HFFc6 (cell line): ENCODE measurements at places on chromosomes 2 and 18.
A peak's percentile ranks its signal among the peaks of the same experiment; 100 is the strongest.

DNA sequence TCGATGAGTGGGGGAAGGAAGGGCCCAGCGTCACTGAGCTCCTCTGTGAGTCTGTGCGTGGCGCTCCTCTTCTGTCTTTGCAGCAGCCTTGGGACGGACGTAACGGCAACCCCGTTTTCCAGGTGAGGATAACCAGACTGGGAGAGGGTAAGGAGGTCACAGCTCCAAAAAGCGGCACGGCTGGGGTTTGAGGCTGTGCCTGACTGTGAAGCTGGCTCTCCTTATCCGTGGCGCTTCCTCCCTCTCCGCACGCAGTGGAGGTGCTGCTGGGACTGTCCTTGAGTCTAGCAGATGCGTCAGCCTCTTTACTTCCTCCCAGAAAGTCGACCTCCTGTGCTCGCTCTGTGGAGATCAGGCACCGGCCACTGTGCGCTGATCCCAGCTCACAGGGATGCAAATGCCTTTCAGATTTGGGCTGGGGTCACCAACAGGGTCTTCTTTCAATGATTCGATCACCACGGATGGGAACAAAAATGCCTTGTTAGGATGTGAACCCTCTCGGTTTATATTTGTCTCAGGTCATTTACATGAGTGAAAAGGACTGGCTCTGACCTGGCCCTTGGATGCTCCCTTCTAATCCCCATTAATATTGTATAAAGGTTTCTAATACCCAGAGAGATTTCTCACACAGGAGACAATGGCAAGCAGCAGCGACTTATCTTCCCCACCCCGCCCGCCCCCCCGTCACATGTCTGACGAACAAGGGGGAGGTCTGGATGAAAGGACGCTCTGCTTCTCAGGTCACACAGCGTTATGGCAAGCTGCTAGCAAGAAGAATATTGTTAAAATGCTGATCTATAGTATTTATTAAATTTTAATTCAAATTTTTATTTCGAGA is 30.1 kb upstream of the E2F6 start:
- peaks cover 30% of the 10 kb centered on the region for H3K27me3 ChIP-seq
- no peaks in the 10 kb centered on the region for H3K36me3 ChIP-seq
- H3K27ac ChIP-seq, result no peak overlapping the region
- no peak for DNase-seq
- peaks cover 14% of the 10 kb centered on the region for H3K4me1 ChIP-seq
- no peak overlapping the region for H3K4me3 ChIP-seq

DNA sequence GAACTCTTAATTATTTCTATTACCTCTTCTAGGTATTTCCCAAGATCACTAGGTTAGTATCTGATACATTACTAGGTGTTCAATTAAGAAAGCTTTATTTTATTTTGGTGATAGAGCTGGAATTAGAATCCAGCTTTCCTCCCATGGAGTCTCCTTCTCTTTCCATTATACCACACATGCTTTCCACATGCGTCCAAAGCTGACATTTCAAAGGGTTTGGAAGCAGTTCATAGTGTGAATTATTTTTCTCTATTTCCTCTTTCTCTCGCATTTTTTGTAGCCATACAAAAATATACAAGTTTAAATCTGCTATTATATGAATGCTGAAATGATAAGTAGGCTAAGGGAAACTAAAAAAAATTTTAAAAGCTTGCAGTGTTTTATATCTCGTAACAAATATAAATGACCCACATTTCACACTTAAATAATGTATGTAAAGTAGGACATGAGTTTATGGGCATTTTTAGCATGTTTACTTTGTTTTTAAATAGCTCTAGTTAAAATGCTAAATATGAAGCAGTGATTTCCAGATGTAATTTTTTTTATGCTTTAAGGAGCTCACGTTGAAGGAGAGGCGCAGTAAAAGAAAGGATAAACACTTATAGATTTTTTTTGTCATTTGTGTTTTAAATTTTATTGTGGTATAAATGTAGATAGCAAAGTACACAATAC is 20.1 kb downstream of the ZC3H6 start:
- no peak overlapping the region for H3K4me3 ChIP-seq
- no peak for DNase-seq
- no peaks in the 10 kb centered on the region; the same call in 1 of the 2 replicates for H3K36me3 ChIP-seq
- H3K27ac ChIP-seq, result no peak overlapping the region

DNA sequence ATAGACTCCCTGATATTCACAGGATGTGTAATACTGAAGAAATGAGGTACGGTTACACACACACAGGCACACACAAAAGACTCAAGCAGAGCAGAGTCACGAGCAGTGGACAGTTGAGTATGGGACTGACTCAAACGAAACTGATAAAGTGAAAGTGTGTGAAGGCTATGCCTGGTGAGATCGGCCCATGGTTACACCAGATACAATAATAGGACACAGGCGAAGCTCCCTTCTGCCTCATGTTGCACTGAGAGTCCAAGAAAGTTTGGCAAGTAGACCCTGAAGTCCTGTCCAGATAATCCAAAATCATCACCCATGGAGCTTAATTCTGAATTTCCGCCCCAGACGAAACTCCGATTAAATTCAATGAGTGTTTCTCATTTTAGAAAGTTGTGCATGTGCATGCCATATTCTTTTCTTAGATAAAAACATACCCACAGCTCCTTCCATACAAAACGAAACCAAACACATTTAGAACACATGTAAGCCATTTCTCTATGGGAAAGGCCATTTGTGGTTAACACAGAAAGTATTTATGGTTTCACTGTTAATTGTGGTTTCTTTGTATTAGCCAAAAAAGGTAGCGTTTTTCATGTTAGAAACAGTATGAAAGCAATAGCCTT is 567.6 kb downstream of the PLCL1 start:
- H3K27ac ChIP-seq, result peak overlapping the region; percentile 81
- H3K4me1 ChIP-seq, result no peaks in the 10 kb centered on the region
- no peaks in the 10 kb centered on the region for H3K36me3 ChIP-seq
- peak overlapping the region; percentile 89 for H3K4me3 ChIP-seq

DNA sequence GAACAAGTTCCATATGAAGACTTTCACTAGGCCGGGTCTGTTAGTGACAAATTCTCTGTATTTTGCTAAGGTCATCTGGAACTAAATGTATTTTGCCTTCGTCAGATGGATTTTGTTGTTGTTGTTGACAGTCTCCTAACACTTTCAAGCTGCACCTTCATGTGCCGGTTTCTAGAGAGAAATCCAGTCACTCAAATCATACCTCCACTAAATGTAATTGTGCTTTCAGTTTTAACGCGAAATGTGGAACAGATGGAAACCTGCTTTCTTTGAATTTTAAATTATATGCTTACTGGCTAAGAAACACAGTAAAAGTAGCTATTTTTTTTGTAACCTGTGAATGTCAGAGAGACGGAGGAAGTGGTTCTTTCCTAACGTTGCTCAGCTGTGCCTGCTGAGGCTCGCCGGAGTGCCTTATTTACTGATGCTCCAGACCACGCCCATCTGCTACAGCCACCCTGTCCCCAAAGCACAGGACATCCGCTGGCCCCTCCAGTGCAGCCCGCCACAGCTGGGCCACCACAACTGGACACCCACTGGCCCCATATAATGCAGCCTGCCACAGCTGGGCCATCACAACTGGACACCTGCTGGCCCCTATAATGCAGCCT is 134.7 kb downstream of the PXDN start:
- no peak for DNase-seq
- peaks cover 5% of the 10 kb centered on the region for H3K27me3 ChIP-seq
- H3K27ac ChIP-seq, result no peak overlapping the region
- peaks cover 6% of the 10 kb centered on the region for H3K4me1 ChIP-seq
- no peak overlapping the region for H3K4me3 ChIP-seq

GRCh38 chr2:129915303-129915840 is 64.1 kb upstream of the RAB6C start:
- DNase-seq, result no peak
- H3K4me3 ChIP-seq, result no peak overlapping the region
- peaks cover 4% of the 10 kb centered on the region; the same call in 1 of the 2 replicates for H3K36me3 ChIP-seq

- no peak for DNase-seq
- no peak overlapping the region for H3K4me3 ChIP-seq
- no peak overlapping the region for H3K27ac ChIP-seq
- no peaks in the 10 kb centered on the region for H3K4me1 ChIP-seq
- no peaks in the 10 kb centered on the region for H3K27me3 ChIP-seq
Observed at GRCh38 chr2:16685340-16685715, 19.7 kb upstream of the CYRIA start.

- peaks cover 43% of the 10 kb centered on the region for H3K4me1 ChIP-seq
- H3K4me3 ChIP-seq, result peak overlapping the region; percentile 55
Observed at GRCh38 chr2:126658905-126659561, 3.1 kb downstream of the GYPC start.

DNA sequence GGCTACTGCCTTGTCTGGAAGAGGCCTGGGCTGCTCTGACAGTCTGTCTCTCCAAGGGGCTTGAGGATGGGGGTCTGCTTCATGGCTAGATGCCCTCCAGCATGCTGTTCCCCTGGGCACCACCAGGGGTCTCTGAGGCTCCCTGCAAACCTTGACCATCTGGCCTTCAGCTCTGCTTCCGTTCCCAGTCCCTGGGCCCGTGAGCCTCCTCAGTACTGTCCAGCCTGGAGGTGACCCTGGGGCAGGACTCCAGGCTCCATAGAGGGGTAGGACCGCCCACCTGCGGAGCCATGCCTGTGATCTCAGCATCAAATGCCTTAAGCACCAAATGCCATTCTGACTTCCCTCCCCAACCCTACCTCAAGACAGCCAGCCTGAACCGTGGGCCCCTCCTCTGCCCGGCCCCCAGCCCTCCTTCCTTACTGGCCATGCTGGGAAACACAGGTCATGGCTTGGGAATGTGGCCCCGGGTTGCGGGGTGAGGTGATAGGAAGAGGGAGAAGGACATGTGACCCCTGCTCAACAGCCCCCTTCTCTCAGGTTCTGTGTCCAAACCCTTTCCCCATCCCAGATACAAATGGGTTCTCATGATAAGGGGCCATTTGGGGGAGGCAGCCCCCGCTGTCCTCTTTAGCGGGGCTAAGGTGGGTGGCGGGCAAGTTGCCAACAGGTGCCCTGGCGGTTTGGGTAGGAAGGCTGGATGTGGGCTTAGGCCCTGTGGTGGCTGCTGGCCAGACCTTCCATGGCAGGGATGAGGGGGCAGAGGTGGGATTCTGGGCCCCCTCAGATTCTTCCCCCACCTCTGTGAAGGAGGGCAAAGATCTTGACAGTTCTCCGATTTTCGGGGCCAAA is 25.0 kb downstream of the SPEG start:
- H3K4me3 ChIP-seq, result peak overlapping the region; percentile 78
- H3K36me3 ChIP-seq, result peaks cover 22% of the 10 kb centered on the region
- peaks cover 48% of the 10 kb centered on the region for H3K4me1 ChIP-seq
- H3K27ac ChIP-seq, result peak overlapping the region; percentile 88
- DNase-seq, result peak; percentile 64

DNA sequence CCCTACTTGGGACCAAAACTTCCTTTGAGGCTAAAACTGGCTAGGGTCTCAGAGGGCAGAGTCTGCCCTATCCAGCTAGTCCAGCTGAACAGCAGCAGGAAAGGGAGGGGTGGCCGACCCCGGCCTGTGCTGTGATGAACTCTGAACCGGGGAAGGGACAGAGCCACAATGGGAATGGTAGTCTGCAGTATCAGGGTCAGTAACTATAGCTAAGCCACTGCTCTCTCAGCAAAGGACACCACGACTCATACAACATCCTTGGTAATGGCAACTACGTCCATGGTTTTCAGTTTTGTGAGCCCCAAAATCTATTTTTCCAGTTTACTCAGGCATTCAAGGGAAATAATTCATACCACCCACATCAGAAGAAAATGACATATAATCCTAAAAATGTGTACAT is 75.2 kb downstream of the NBAS start:
- H3K36me3 ChIP-seq, result peaks cover 39% of the 10 kb centered on the region
- no peak overlapping the region for H3K4me3 ChIP-seq
- H3K27ac ChIP-seq, result no peak overlapping the region
- DNase-seq, result no peak

GRCh38 chr2:202094426-202094986 is 21.5 kb downstream of the KIAA2012 start:
- H3K27me3 ChIP-seq, result peaks cover 4% of the 10 kb centered on the region
- DNase-seq, result no peak
- no peak overlapping the region for H3K4me3 ChIP-seq
- H3K36me3 ChIP-seq, result peaks cover 11% of the 10 kb centered on the region; the same call in 1 of the 2 replicates
- no peak overlapping the region for H3K27ac ChIP-seq

DNA sequence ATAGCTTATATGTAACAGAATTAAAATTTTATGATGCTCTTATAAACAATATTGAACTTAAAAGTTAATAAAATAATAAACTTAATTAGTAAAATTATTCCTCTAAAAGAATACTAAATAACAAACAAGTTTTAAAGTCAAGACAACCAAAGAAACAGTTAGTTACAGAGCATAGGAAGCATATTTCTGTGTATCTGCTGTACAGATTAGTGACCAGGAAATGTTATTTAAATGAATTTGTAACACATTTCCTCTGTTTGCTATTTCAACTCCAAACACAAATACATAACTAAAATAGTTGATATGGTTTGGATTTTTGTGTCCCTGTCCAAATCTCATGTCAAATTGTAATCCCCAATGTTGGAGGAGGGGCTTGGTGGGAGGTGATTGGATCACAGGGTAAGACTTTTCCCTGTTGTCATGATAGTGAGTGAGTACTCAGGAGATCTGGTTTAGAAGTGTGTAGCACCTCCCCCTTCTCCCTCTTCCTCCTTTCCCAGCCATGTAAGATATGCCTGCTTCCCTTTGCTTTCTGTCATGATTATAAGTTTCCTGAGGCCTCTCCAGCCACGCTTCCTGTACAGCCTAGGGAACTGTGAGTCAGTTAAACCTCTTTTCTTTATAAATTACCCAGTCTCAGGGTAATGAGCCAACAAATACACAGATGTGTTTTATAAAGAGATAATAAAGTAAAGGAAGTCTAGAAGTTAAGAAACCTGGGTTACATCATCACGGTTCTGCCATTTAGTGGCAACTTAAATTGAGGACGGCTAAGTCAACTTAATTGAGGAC is 51.8 kb downstream of the ROCK2 start:
- H3K36me3 ChIP-seq, result peaks cover 7% of the 10 kb centered on the region
- peak overlapping the region; percentile 27; the same call in 1 of the 2 replicates for H3K27ac ChIP-seq
- H3K4me3 ChIP-seq, result no peak overlapping the region
- H3K27me3 ChIP-seq, result no peaks in the 10 kb centered on the region
- no peak for DNase-seq
- peaks cover 22% of the 10 kb centered on the region for H3K4me1 ChIP-seq

DNA sequence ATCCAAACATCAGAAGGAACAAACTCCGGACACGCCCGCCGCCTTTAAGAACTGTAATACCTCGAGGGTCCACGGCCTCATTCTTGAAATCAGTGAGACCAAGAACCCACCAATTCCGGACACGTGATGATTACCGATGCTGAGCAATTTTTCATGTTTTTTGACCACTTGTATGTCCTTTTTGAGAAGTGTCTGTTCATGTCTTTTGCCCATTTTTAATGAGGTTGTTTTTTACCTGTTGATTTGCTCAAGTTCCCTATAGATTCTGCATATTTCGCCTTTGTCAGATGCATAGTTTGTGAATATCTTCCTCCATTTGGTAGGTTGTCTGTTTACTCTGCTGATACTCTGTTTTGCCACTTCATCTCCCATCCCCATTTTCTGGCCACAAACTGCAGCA is 150.4 kb downstream of the IRS1 start:
- H3K27ac ChIP-seq, result peak overlapping the region; percentile 98
- H3K4me1 ChIP-seq, result peaks cover 72% of the 10 kb centered on the region
- no peak overlapping the region for H3K4me3 ChIP-seq
- DNase-seq, result no peak
- peaks cover 16% of the 10 kb centered on the region for H3K36me3 ChIP-seq
